ENCODE measurements at places on chromosomes 4 and X.
A peak's percentile ranks its signal among the peaks of the same experiment; 100 is the strongest.

GRCh38 chrX:55028040-55028439 lies 2.7 kb downstream of the ALAS2 start:
- no peak for DNase-seq

DNA sequence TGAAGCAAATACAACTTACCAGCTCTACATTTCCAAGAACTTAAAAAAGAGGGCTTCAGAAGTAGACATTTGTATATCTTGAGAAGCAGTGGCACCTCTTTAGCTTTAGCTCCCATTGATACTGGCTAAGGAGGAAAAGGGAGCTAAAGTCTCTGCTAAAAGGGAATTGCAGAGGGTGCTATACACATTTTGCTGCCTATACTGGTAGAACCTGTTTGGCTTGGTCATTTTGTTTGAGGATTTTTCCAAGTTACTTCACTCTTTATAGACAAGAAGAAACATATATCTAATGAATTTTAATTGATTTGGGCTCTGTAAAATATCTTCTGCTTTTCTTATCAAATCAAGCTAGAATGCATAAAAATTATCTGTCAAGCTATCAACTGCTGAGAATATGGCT lies 11.8 kb downstream of the PAPSS1 start:
- DNase-seq: no peak

- DNase-seq: no peak
Observed at GRCh38 chr4:150431221-150431620, 150.7 kb upstream of the MAB21L2 start.

- no peak for DNase-seq
Observed at GRCh38 chrX:47503151-47503550, 20.1 kb upstream of the ZNF41 start.

DNA sequence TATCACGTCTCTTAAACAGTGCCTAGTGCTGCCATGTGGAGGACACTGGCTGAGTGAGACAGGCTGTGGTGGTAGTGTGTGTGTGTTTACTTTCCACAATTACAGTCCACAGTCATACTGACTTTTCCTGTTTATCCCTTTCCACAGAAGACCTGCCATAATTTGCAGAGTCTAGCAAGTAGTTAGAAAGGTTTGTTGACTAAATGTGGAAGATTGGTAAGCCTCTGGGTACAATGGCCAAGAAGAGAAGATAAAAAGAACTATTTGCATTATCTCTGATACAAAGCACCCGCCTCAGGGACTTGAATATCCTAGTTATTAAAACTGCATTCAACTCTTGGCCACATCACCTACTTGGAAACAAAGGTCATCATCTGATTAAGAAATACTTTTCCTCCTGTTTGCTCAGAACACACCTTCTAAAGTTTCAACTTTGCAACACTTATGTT lies 89.1 kb downstream of the FAM13A start:
- DNase-seq: no peak

- no peak for DNase-seq
Observed at GRCh38 chr4:139863531-139863930, 197.9 kb downstream of the MGST2 start.

GRCh38 chr4:14184265-14184664 lies 556.7 kb upstream of the BOD1L1 start:
- DNase-seq: no peak

DNA sequence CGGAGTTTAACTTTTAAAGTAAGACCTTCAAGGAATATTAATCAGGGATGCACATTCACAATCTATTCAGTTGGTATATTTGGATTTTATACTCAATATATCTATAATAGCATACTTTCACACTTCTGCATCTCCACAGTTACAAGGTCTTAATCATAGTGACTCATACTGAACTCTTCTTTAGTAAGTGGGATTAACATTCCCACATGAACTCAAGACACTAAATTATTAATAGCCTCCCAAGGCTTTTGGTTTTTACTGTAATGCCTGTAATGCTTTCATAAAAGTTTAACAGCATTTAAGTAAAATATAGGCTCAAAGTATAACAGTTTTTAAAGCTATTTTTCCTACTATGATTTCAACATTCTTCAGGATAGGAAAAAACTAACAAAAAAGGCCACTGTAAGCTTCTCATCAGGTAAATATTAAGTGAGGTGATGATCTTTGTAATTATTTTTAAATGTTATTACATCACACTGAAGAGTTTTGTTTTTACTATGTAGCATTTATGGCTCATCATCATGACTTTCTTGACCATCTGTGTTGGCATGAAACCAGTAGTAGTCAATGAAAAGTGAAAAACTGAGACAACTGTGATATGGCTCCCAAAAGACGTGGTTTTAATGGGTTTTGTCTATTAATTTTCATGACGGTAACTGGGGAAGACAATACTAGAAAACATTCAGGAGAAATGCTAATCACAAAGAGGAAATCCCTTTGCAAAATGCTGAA lies 91.5 kb upstream of the GALNT7 start:
- DNase-seq: no peak

GRCh38 chr4:3658530-3658913 lies 107.7 kb upstream of the ADRA2C start:
- DNase-seq: no peak

GRCh38 chr4:123676890-123677229 lies 280.3 kb downstream of the SPRY1 start:
- DNase-seq: no peak

GRCh38 chr4:146165840-146166239 lies 9.7 kb upstream of the LSM6 start:
- DNase-seq: no peak

- DNase-seq: no peak
Observed at GRCh38 chr4:74504212-74504611, 59.3 kb downstream of the AREG start.

- DNase-seq: no peak
Observed at GRCh38 chr4:92104506-92104905, 199.3 kb upstream of the GRID2 start.

GRCh38 chrX:123504630-123505270 lies 228.1 kb downstream of the THOC2 start:
- no peak for DNase-seq

DNA sequence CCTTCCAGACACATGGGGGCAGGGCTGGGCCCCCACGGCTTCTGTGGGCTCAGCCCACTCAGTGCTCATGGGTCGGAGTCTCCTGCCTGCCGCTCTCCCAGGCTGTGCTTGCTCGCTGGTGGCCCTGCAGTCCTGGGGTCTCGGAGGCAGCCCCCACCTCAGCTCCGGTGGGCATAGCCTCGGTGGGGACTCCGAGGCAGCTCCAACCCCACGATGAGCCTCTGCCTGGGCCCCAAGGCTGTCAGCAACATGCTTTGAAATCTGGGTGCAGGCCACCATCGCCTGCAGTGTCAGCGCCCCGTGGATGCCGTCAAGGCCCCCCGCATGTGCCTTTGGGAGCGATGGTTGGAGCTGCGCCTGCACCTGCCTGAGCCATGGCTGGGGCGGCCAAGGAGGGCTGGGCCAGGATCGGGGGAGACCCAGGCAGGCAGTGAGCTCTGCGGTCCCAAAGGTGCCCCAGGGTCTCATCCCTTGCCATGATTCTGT lies 30.2 kb upstream of the SPON2 start:
- DNase-seq: no peak

GRCh38 chr4:164318350-164318749 lies 435.6 kb upstream of the SMIM31 start:
- DNase-seq: no peak

- DNase-seq: no peak
Observed at GRCh38 chr4:112674376-112674775, 37.4 kb downstream of the LARP7 start.

DNA sequence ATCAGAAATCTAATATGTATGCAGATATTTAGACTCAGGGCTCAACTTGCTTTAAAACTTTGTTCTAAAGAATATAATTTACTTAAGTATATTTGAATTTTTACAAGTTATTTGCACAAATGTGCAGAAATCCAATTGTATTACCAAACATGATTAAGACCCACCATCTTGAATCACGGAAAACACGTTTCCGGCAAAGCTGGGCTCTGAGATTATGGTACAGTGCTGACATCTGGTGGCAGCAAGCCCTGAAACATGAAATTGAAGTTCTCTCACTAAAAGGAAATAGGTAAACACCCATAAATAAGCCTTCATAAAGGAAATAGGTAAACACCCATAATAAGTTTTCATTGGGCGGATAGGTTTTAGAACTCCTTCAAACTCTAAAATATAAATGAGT lies 98.3 kb upstream of the MAOA start:
- DNase-seq: peak; percentile 31

- DNase-seq: no peak
Observed at GRCh38 chr4:1718095-1718850, 2.9 kb downstream of the TMEM129 start.

GRCh38 chr4:127236889-127237288 lies 395.9 kb upstream of the INTU start:
- DNase-seq: no peak

- peak; percentile 32 for DNase-seq
Observed at GRCh38 chr4:2867758-2868491, 24.3 kb downstream of the ADD1 start.

- DNase-seq: no peak
Observed at GRCh38 chr4:185346975-185347601, 48.6 kb downstream of the LRP2BP start.

- no peak for DNase-seq
Observed at GRCh38 chrX:110180176-110180927, 137.5 kb downstream of the AMMECR1 start.

- no peak for DNase-seq
Observed at GRCh38 chr4:164109503-164109902, 615.0 kb downstream of the TMA16 start.

GRCh38 chrX:2521092-2521926 lies 20.5 kb upstream of the DHRSX start:
- no peak for DNase-seq

GRCh38 chr4:70863099-70863790 lies 23.6 kb upstream of the GRSF1 start:
- no peak for DNase-seq

DNA sequence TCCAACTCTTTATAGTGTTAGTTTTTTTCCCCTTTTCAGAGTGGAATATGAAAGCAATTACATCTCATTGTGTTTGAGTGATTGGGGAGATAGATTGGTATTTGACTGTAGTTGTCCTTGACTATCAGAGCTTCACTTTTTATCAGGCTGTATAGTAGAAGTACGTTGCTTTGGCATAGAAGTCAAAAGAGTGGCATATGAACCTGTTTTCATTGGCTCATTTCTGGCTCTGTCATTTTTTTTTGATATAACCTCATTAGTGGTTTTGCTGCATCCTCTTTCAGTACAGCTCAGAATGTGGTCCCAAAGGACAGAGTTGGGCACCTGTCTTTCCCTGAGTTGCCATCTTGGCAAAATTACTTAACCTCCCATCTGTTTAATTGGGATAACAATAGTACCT lies 1.4 kb downstream of the TMA16 start:
- no peak for DNase-seq

- DNase-seq: no peak
Observed at GRCh38 chr4:27638163-27638915, 777.7 kb downstream of the STIM2 start.

- DNase-seq: no peak
Observed at GRCh38 chr4:66091786-66092185, 421.5 kb upstream of the EPHA5 start.

GRCh38 chr4:18850867-18851266 lies 829.3 kb upstream of the LCORL start:
- no peak for DNase-seq
